ENCODE measurements at places on chromosomes 12 and 14.

DNA sequence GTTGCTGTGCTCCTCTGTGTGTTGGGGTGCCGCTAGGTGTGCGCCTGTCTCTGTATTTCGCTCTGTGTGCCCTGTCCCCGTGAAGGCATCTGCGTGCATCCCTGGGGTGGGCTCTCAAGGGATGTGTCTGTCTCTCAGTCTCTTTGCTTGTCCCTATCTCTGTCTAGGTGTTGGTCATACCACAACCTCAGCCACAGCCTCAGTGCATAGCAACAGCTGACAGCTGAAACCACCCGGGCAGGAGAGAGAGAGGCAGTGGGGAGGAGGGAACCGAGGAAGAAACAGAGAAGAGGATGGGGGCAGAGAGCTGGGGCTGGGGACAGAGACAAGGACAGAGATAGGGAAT, 953 bp upstream of the NXPH4 start:
- no peak for DNase-seq

- no peak for DNase-seq
These were observed 225.7 kb downstream of the NUAK1 start for GRCh38 chr12:105912882-105913678.

DNA sequence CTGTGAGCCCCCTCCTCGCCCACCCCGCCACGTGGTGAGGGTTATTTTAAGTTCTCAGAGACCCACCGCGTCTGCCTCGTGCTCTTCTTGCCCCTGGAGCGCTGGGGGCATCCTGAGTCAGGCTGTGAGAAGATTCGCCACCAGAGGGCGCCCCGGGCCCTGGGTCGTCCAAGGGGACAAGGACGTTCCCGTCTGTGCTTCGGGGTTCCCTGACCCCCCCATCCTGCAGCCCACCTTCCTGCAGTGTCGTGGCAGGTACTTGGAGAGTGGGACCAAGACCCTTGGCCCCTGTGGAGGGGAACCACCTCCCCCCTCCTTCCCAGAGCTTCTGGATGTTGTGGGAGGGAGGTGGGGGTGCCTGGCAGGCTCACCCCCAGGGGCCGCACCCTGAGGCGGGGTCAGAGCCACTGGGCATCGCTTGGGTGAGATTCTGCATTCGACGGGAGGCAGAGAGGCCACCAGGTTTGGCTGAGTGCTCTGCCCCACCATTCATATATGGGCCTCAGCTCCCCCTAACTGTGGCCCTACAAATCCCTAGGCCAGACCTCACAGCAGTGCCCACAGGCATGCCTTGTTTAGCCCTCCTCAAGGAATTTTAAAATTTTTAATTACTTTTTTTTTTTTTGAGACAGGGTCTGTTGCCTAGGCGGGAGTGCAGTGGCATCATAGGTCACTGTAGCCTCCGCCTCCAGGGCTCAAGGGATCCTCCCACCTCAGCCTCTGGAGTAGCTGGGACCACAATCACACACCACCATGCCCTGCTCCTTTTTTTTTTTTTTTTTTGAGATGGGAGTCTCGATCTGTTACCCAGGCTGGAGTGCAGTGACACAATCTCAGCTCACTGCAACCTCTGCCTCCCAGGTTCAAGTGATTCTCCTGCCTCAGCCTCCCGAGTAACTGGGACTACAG, 17.0 kb downstream of the RHOF start:
- peak; percentile 83 for DNase-seq

DNA sequence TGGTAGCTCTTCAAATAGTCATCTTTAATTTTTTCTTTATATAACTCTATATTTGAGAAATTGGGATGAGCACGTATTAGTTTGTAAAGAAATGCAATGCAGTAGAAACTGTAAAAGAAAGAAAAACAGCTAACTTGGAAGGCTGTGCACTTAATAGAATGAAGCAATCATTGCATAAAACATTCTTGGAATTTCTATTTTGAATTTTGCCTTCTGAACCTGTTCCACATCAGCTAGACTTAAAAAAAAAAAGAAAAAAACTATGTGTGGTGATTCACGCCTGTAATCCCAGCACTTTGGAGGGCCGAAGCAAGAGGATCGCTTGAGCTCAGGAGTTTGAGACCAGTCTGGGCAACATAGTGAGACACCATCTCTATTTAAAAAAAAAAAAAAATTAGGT, 29.4 kb downstream of the SCN8A start:
- no peak for DNase-seq

DNA sequence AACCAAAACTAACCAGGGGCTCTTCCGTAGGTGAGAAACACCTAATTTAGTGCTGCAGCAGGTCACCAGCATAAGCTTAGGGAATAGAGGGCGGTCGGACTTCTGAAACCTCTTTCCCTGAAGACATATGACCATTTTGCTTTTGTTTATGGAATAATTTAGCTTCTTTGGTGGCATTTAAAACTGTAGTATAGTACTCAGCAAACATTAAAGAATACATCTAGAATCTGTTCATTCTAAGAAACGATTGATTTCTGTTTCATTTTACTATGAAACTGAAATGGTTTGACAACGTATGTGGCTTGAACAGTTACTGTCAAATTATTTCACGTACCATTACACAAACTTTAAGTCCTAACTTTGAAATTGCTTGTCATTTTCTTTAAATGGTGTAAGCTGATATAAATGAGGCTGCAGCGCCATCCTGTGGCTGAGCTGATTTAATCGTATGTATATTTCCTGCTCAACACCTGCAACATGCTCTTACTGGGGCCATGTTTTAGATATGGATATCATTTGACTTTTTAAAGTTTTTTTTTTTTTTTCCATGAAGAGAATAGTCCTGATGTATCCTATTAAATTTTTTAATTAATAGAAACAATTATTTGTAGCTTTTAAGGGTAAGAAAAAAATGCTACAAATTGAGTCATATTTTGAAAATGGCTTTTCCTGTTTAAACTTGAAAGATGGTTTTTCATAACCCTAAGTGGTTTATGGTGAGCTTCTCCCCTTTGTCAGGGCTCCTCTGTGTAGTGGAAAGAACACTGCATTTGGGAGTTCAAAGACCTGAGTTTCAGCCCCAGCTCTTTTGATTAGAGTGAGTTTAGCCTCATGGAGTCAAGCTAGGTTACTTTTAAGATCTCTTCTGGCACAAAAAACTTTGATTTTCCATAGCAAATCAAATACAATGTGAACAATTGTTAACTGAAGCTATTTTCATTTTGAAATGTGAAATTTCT, 27.4 kb downstream of the CFAP54 start:
- DNase-seq = peak; percentile 77

GRCh38 chr14:67079846-67080245, 109.4 kb upstream of the GARIN2 start:
- DNase-seq = no peak

GRCh38 chr14:22319526-22320361, 269.3 kb downstream of the DAD1 start:
- no peak for DNase-seq

DNA sequence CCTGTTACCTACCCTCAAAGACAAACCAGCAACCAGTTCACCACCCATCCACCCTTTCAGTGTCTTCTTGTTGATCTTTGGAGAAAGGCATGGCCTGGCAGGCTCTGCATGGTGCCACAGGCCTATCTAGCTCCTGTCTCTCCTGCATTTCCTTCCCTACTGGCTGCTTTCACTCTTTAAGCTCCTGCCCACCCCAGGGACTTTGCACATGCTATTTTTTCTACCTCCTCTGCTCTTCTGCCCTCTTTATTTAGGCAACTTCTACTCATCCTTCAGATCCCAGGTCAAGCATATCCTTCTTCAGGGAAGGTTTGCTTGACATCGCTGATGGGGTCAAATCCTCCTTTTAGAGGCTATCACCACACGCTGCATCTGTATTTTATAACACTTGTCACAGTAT, 27.1 kb upstream of the GPRC5A start:
- DNase-seq = no peak

GRCh38 chr12:30911207-30911606, 15.3 kb upstream of the TSPAN11 start:
- no peak for DNase-seq

DNA sequence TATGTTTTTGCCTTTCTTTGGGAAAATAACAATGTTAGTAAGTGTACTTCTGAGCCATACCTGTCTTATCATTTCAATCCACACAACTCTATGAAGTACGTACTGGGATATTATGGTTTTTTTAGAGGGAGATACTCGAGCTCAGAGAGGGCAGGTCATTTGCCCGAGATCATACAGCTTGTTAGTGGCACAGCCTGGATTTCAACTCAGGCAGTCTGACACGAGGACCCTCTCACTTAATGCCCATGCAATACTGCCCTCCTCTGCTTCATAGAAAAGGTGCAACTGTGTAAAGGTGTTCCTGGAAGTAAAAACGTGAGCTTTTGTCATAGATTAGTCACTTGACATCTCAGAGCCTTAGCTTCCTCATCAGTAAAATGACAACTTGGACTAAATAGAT, 128.0 kb downstream of the NDUFA12 start:
- DNase-seq = no peak

- DNase-seq = no peak
These were observed 269.0 kb upstream of the RPL10L start for GRCh38 chr14:46920542-46920941.

DNA sequence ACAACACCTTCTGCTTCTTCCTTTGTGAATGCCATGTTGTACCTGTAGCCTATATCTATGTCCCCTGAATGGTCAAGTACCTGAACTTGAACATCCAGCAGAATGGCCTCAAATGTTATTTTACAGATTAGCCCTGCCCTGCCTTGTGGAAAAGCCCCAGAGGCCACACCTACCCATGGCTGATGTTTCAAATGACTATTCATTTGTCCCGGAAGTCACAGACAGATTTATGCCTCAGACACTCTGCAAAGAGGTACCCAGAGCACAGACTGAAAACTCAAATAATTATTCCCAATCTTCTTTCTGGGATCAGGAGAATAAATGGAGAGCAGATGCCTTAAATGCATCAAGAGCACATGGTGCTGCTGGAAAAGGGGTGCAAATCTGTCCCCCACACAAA, 13.0 kb upstream of the DPF3 start:
- DNase-seq = no peak

DNA sequence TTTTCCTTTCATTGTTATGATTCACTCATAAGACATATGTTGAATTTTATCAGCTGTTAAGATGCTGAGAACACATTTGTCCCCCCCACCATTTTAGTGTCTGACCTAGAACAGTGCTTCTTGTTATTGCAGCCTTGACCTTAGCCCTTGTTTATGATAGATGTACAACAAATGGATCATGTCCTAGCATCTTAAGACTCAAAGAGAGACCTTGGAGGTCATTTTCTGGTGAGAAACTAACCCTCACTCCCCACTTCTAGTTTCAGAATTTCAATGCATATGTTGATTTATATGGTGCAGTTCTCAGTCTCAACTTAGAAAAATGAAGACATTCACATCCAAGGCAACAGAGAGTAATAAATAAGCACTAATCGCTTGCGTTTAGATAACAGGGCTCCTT, 391.2 kb downstream of the AEBP2 start:
- DNase-seq = no peak

- DNase-seq = no peak
These were observed 482 bp upstream of the IFI27L2 start for GRCh38 chr14:94129758-94130414.

DNA sequence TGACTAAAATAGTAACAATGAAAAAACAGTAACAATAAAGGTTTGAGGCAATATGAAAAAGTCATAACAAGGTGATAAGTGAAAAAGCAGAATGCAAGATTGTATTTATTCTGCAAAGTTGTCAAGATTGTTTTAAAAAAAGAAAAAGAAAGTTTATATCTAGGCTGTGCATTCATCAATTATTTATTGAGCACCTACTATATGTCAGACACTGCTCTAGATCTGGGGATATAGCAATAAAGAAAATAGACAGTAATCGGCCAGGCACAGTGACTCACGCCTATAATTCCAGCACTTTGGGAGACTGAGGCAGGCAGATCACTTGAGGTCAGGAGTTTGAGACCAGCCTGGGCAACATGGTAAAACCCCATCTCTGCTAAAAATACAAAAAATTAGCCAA, 3.8 kb downstream of the PLA2G1B start:
- no peak for DNase-seq

- no peak for DNase-seq
These were observed 17.6 kb downstream of the AGAP2 start for GRCh38 chr12:57720606-57721595.

GRCh38 chr12:117900561-117900960, 68.2 kb downstream of the KSR2 start:
- DNase-seq = no peak

GRCh38 chr12:52600475-52600874, 788 bp downstream of the KRT72 start:
- DNase-seq = no peak

DNA sequence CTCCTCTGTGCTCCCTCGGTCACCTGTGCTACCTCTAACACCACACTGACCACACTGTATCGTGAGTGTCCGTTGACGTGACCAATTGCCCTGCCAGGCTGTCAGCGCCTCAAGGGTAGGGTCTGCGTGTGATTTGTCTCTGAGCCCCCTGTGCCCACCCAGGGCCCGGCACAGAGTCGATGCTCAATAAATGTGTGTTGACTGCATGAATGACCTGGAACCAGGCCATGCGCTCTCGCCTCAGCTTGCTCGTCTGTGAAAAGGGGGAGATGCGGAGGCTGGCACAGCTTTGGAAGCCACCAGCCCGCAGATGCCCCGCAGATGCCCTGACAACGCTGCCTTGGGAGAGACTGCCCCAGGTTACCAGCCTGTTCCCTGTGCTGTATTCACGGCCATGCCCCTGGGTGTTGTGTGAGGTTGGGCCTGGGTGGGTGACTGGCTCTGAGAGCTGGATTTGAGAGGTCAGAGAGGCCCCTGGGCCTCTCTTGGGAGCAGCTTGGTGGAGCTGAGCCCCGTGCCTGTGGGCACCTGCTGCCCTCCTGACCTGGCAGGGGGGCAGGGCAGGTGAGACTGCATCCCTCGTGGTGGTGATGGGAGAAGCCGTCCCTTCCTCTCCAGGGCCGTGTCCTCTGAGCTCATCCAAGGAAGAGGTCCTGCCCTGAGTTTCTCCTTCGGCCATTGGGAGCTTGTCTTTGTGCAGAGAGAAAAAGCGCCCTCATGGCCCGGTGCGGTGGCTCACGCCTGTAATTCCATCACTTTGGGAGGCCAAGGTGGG, 43.2 kb downstream of the CYP46A1 start:
- peak; percentile 8 for DNase-seq

- no peak for DNase-seq
These were observed 308.1 kb upstream of the FLRT2 start for GRCh38 chr14:85221832-85222231.

- DNase-seq = no peak
These were observed 42.8 kb downstream of the IRF2BPL start for GRCh38 chr14:76985540-76986230.

DNA sequence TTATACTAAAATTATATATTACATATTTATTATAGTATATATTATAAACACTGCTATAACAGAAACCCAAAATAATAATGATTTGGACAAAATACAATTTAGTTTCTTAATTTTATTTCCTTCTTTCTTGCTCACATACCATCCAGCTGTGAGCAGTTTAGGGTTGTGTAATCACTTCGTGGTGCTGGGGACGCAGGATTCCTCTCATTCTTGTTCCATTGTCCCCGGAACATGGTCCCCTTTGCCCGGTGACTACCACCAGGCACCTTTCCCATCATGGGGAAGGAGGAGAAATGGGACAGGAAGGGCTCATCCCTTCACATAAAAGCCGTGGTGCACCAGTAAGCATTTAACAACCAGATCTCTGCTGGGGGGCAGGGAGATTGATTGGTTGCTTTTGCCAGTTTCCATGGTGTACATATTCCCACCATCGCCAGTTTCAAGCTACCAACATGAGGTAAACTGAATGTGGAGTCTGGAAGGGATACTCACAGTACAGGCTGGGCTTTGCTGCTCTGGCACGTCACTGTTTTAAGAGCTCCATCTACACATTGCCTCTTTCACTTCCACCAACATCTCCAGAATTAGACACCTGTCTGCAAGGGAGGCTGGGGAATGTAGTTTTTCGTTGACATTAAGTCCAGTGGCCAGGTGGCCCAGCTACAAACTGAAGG, 191.5 kb downstream of the TMEM132C start:
- DNase-seq = no peak

- no peak for DNase-seq
These were observed 36.1 kb upstream of the PTCSC3 start for GRCh38 chr14:36212577-36212976.
